Lung microvascular endothelial cell (primary cell): ENCODE measurements at places on chromosomes 7 and 10.
A peak's percentile ranks its signal among the peaks of the same experiment; 100 is the strongest.

DNA sequence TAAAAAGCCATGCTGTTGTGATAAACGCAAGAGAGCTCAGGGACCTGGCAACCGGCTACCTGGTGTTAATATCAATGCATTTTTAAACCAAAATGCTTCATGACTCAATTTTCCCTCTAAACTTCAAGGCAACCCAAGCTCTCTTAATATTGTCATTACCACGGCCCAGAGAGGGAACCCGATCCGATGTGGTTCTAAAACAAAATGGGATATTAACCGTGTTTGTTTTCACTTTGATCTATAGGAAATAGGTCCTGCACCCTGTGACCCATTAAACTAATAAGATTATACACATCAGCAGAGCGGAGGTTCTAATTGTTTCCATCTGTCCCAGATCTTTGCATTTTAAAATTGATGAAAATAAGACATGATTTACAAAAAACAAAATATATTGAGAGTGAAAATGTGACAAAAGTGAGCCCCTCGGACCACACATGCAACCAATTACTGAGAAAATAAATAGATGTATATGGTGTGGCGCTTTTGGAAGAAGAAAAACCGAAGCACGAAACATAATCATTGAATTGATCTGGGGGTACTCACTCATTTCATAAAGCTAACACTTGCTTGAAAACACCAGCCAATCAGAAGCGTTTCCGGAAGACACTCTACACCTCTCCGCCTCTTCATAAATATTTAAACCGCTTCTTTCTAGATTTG, 290.3 kb upstream of the NFE2L3 start:
- DNase-seq: no peak

DNA sequence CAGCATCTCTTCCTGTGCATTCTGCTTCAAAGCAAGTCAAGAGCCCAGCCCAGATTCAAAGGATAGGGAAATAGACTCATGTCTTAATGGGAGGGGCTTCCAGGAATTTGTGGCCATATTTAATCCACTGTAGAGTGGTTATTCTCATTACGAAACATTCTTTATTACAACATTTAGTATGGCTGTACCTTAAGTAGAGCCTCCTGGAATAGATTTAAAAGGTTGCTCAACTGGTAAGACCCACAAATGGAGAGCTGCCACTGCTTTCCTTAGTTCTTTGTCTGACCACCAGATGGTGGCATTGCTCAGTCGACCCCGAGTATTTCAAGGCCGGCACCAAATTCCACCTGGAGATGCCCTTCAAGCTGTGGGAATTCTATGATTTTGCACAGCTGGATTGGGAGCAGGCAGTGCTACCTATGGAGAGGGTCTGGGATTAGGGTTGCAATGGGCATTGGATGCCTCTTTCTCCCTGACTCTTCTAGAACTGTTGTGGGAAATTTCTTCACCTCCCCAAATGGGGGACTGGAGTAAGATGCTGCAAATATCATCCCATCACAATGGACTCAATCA, 102.2 kb downstream of the RBM20 start:
- DNase-seq: peak; percentile 76

GRCh38 chr7:156989766-156990535, 20.5 kb downstream of the MNX1 start:
- DNase-seq: no peak

DNA sequence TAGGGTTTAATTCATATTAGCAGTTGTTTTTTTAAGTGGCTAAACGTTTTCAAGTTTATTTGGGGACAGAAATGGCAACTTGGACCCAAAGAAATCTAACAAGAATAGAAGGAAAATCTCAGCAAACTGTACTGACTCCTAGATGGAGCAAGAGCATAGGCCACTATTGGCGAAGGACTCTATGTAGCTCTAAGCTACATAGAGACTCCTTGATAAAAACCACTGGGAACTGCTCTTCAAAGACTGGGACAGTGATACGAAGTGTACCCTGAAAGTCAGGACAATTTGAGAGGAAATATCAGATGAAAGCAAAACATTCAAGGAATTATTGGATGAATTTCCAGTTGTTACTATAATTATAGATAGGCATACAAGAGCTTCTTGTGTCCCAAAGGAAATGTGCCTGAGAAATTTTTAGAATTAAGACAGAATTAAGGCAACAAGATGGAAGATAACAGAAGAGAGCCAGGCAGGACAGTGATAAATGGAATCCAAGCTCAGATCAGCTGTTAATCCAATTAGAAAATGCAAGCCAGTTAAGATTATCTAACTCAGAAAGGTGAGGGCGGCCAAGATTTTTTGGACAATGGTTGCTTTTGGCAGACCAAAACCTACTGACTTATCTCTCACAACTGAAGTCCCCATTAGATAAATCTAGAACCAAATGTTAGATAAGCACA, 103.7 kb upstream of the IFRD1 start:
- no peak for DNase-seq

DNA sequence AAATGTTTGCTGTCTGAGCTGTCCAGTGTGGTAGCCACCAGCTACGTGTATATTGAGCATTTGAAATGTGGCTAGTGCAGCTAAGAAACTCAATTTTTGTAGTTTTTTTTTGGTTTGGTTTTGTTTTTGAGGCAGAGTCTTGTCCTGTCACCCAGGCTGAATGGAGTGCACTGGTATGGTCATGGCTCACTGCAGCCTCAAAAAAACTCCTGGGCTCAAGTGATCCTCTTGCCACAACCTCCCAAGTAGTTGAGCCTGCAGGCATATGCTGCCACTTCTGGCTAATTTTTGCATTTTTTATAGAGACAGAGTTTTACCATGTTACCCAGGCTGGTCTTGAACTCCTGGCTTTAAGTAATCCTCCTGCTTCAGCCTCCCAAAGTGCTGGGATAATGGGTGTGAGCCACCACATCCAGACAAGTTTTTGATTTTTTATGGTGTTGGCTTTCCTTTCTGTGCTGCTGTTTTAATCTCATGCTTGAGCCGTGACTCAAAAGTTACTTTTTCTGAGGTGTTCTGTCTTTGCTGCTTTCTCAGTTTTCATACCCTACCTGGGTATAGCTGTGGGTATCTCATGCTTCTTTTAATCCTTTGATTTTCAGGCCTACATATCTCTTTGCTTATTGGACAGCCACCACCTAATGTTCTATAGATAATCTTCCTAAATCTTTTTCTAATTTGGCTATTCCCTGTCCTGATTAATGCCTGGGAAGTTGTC, 16.0 kb downstream of the WAC start:
- DNase-seq: no peak

- no peak for DNase-seq
These were observed 20.3 kb downstream of the MRPS24 start for GRCh38 chr7:43849047-43849446.

DNA sequence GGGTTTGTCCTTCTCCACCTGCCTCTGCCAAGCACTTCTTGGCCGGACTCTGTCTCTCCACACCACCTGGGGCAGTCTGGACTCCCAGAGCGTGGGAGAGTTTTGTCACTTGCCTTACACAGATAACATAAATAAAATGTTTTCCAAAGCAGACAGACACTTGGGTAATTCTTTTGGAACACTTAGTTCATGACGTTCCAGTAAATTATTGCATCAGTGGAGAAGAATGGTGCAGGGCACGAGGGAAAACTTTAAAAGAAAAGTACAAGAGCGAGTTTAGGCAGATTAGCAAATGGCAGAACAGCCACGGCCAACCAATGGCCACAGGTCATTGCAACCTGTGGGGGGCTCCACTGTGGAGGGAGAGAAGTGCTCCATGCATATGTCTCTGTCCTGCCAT, 170.6 kb upstream of the GRB10 start:
- DNase-seq: no peak
